ENCODE measurements at places on chromosomes 16 and 17.

- no peak for DNase-seq
Observed at GRCh38 chr16:35689764-35690163, 2230.4 kb downstream of the TP53TG3F start.

- no peak for DNase-seq
Observed at GRCh38 chr17:10192461-10192860, 5.9 kb downstream of the GAS7 start.

DNA sequence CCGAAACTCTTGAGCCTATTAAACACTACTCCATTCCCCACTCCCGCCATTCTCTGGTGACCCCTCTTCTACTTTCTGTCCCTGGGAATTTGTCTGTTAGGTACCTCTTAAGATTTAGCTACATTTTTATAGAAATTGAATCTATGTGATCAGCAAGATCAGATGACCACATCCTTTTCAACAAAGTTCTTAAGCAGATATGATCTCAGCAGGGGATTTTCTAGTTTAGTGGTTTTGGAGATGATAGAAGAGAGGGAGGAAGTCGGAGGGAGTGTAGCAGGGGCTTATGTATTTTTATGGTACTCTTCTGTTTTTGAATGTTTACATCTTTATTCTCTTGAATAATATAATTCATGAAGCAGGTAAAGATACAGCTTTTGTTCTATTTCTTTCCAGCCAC, 40.8 kb downstream of the RPA1 start:
- peak; percentile 26 for DNase-seq

DNA sequence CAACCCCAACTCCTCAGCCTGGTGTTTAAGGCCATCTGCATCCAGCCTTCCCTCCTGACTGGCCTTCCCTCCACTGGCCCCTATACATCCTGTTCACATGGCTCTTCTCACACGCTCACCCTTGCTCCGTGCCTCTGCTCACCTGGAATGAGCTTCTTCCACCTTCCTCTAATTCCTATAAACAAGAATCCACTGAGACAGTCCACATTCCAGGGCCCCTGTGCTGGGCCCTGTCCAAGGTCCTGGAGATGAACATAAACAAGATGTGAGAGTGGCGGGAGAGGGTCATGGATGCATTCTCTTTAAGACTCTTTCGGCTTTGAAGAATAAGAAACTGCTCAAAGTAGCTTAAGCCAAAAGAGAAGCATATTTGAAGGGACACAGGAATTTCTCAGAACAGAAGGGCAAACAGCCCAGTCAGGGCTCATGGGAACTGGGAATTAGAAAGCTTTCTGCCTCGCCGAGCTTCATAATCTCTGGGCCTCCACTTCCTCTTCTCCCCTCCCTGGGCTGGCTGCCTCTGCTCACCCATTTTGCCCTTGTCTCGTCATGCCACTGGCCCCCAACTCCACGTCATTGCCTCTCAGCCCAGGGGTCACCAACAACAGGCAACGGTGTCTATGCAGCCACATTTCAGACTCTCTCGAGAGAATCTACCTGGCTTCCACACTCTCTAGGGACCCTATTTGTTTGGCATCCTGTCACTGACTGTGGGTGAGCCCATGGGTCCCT, 13.5 kb downstream of the SPPL2C start:
- no peak for DNase-seq

GRCh38 chr16:73560497-73560896, 512.6 kb upstream of the ZFHX3 start:
- no peak for DNase-seq

GRCh38 chr17:50523208-50523607, 9.3 kb upstream of the EPN3 start:
- no peak for DNase-seq

GRCh38 chr16:68715471-68715870, 21.6 kb upstream of the CDH1 start:
- DNase-seq, result no peak

DNA sequence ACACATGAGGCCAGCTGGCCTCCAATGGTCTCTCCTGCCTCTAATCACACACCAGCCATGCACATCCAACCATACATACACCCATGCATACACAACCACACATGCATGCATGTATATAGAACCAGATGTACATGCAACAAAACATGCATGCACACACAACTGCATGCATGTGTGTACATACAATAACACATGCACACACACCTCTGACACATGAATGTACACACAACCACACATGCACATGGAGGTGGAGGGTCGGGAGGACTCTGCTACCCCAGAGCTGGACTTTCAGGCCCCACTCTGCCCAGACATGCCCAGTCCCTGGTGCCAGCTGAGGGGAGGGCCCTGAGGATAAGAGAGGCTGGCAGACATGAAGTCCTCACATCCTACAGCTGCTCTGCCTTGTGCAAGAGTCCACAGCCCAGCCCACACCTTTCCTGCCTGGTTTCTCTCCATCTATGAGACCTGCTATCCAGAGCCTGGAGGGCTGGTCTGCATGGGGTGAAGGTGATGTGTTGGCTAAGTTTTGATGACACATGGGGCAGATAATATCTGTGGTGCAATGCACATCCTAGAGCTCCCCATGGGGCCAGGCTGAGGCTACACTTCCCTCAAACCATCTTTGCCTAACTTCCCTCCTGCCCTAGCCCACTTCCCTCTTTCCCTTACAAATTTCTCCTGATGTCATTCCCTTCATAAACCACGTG, 50.9 kb upstream of the SDK2 start:
- DNase-seq, result no peak

GRCh38 chr17:48003417-48004151, 32.7 kb downstream of the CDK5RAP3 start:
- no peak for DNase-seq

GRCh38 chr17:81712468-81713003, 452 bp downstream of the SLC25A10 start:
- no peak for DNase-seq

- no peak for DNase-seq
Observed at GRCh38 chr16:10945065-10945787, 862 bp downstream of the CLEC16A start.

DNA sequence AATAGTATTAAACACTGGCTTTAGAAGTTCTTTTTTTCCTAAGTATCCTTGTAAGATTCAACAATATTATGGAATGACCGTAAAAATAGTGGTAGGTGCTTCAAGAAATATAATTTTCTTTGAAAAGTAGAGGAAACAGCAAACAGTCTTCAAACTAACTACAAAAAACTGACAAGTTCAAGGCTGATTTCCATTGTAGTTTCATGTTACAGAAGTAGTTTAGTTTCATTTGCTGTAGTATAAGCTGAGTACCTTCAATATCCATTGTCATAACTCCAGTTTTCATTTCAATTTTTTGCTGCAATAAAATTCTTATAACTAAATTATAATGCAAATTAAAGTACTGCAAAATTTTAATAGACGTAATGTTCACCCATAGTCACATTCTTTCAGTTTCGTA, 19.3 kb downstream of the PHKB start:
- DNase-seq, result no peak

GRCh38 chr17:43456661-43457361, 27.0 kb upstream of the DHX8 start:
- no peak for DNase-seq

DNA sequence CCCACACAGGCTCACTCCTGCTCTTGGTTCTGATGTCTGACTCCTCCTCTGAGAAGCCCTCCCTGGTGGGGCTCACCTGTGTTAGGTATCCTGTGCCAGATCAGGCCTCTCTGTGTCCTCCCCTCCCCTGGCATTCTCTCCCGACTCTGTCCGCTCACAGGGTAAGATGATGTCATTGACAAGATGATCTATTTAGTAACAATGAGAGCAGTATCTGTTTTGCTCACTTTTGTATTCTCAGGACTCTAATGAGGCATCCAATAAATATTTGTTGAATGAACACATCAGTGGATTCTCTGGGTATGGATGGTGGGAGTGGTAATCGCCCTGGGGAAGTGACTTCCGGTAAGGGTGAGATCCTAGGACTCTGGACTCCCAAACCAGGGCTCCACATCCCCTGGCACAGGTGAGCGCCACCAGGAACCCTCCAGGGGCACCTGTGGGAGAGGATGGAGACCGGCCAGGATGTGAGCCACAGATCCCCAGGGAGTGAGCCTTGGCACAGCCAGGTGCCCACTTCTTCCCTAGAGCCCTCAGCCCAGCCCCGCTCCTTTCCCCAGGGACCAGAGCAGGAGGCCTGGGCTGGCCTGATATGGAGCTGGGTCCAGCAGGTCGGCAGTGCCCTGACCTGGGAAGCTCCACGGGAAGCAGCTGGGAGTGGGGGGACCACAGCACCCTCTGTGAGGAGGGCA, 5.4 kb upstream of the HAP1 start:
- DNase-seq, result no peak

GRCh38 chr16:77657016-77657415, 65.3 kb upstream of the NUDT7 start:
- DNase-seq, result no peak

- no peak for DNase-seq
Observed at GRCh38 chr16:57970970-57971369, at the start of gene CNGB1. CNGB1 (minus strand) TSS chr16:57971128; CDS start chr16:57967286, 3,842 bp downstream.

- no peak for DNase-seq
Observed at GRCh38 chr17:46995841-46996571, 17.0 kb upstream of the RPRML start.

DNA sequence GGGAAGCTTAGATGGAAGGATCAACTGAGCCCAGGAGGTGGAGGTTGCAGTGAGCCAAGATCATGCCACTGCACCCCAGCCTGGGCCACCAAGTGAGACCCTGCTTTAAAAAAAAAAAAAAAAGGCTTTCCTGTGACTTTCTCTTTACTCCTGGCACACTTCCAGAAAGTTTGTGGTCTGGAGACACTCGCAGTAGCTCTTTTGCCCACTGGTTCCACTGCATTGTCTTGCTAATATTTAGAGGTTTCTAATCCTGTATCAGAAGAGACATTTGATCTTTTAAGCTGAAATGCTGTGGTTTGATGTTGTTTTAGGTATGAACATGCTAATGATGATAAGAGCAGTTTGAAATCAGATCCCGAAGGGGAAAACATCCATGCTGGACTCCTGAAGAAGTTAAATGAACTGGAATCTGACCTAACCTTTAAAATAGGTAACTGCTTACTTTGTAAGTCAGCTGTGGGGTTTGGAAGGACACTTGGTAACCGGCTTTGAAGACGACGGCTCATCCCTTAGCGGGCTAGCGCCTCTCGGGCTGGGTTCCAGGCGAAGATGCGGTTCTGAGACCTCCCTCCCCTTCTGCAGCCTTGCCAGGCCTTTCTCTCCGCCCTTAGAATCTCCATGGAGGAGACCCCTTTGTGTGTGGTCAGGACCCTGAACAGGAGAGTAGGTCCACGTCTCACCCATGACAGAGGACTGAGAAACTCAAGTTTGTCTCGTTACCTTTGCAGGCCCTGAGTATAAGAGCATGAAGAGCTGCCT, 23.1 kb downstream of the NTAN1 start:
- no peak for DNase-seq

DNA sequence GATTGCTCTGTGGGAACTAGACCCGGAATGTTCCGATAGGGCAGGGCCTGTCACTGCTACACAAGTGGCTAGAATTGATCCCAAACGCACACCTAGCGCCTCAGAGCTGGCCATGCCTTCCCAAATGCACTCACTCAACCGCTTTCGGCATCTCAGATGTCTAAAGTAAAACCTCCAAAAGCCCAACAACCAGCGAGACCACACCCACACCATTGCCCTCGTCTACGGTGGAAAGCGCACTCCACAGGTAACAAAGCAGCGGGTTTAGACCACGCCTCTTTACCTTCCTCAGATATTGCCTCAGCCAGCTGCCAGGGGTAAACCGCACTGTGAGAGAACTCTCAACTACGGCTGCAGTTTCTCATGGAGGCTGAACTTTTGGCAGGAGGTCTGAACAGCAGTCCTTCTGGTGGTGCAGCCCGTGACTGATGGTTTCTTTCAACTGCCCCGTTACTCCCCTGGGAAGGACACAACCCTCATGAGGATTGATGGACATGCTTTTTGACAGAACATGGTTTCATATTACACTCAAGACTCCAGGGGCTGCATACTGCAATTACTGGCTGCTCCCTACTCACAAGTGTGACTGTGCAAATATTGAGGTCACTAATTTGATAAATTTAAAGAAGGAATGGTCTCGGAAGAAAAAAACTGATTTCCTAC, 34.5 kb downstream of the USP7 start:
- no peak for DNase-seq

- no peak for DNase-seq
Observed at GRCh38 chr16:66889622-66890021, 9.3 kb downstream of the PDP2 start.

DNA sequence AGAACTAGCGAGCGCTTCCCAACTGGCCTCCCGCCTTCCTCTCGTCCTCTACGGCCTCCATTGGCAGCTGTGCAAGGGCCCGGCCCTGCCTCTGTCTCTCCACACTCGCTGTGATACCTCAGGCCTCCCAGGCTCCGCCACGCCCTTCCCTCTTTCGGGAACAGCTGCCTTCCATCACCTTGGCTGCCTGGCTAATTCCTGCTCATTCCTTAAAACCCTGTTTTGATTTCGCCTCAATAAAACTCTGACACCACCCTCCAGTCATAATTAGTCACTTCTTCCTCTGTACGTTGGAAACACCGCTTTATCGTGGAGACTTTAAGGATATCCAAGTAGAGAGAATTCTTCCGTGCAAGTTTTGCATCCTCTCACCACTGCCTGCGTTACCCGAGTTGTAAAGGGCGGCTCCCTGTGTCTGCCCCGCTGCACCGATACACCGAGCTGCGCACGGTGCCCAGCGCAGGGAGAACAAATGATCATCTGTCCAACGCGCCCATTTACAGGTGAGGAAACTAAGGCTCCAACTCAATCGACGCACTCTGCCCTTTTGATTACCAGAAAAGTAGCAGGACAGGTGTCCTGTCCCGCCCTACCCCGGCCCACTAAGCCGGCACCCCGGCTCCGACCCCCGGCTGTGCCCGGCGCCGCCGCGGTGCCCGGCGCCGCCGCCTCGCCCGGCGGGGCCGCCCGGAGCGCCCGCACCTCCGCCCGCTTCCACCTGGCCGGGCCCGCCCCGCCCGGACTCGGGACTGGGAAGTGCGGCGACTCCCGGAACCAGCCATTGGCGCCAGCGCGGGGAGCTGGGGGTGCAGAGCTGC, 139.7 kb downstream of the SEC14L1 start:
- peak; percentile 15 for DNase-seq

DNA sequence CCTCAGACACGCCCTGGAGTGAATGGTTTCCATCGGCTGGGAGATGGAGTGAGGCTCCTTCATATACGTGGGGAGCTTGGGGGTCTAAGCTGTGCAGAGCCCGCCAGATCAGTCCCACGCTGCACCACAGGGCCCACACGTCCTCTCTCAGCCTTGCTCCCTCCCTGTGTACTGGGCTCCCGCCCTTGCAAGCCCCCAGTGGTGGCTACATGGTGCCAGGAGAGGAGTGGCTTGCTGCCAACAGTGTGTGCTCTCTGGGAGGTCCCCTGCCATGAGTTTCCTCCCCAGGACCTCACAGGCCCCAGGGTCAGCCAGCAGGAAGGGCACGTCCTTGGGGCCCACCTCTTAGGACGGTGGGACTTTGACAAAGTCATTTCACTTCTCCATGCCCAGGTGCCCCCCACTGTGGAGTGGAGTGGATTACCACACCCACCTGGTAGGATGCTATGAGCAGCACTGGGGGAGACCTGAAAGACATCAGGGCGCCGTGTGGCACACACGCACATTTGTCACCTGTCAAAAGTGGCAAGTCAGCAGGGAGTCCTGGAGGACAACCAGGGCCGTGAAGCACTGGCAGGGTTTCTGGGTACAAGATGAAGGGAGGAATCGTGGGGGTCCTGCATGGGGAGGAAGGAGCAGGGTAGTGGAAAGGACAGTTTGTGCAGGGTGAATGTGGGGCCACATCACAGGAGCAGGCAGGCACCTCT, 13.7 kb downstream of the SLC5A10 start:
- no peak for DNase-seq

GRCh38 chr16:354971-355461, 2.5 kb upstream of the AXIN1 start:
- no peak for DNase-seq

Measured in naive thymus-derived CD8-positive, alpha-beta T cell (primary cell).